ENCODE measurements at places on chromosomes 6 and 20.

DNA sequence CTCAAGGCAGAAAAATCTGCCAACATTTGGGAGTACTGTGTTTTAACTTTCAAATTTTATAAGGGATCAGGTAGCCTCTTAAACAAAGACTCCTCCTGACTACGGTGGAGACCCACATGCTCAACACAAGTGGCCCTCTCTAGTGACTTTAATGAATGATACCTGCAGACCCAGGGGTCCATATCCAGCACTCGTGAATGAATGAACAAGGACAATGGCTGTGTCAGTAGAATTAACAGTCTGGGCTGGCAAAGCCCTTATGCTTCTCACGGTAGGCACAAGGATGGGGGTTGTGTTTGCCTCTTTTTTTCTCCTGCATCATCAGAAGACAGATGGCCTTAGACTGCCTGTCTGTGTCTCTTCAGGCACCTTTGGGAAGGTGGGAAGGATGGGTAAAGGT, 112.6 kb upstream of the TRAF3IP2 start:
- DNase-seq = no peak

DNA sequence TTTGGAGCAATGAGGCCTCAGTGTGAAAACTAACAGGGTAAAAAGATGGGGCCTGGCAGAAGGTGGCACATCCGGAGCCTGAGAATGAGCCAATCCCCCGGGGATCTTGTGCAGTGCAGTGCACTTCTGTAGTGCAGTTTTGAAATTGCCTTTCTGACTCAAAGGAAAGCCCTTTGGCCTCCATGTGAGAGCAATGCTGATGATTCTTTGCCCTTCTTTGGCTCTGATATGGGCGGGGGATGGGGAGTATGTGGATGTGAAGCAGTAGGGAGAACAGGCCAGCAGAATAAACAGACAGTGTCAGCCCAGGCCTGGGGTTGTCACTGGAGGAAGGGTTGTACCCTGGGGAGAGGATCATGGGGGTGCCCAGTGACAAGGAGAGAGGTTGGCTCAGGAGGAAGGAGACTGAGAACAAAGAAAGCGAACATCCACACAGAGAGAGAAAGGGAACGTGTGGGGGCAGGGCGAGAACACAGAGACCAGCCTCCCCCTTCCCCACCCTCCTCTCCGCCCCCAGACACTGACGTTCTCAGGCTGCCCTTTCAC, 351.2 kb downstream of the CDC5L start:
- DNase-seq = no peak

- DNase-seq = no peak
Observed at GRCh38 chr6:95203153-95203754, 374.1 kb upstream of the MANEA start.

- DNase-seq = no peak
Observed at GRCh38 chr6:73823832-73824231, 127.8 kb downstream of the CD109 start.

GRCh38 chr6:14762077-14762476, 483.8 kb upstream of the JARID2 start:
- DNase-seq = no peak

DNA sequence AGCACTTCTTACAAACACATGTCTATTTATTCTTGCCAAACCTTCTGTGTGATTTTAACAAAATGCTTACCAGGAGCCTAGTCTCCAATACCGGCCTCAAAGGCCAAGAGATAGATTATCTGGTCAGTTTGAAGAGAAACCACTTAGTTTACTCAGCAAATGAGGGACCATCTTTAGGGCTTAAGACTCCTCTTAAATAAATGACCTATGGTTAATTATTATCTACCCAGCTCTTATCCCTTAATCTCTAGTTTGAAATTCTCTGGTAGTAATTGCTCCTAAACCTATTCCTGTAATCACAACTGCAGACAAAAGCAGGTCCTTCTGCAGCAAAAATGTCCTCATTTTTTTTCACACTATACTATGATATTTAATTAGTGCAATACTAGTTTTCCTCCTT, 301.8 kb downstream of the KIF16B start:
- no peak for DNase-seq
